ENCODE measurements at places on chromosomes 12 and 14. TPM values are rescaled to one million over a fixed set of nuclear protein-coding genes. Genes with fewer than 3 reads are reported as not detected.

The NOVA1 gene
- total RNA-seq = 119 TPM

GRCh38 chr14:53027041-53027440, 76.2 kb upstream of the FERMT2 start:
- DNase-seq = no peak

DNA sequence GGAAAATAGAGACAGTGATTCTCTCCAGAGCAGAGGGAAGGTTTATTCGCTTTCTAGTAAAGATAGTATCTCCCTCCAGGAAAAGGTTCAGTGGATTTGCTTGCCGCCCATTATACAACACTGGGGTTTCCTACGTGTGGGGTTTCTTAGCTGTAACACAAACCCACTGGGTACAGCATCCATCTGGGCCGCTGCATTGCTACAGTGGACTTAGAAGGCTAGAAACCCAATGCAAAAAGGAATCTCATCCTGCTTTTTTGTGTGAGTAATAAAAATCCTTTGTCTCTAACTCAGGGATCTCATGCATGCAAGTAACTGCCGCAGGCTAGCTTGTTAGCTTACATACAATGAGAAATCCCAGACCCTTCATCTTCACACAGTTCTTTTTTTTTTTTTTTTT, 67.1 kb upstream of the BCL2L14 start:
- no peak for DNase-seq

- DNase-seq = no peak
Measured at GRCh38 chr12:89493670-89494302, 30.8 kb downstream of the GALNT4 start.

DNA sequence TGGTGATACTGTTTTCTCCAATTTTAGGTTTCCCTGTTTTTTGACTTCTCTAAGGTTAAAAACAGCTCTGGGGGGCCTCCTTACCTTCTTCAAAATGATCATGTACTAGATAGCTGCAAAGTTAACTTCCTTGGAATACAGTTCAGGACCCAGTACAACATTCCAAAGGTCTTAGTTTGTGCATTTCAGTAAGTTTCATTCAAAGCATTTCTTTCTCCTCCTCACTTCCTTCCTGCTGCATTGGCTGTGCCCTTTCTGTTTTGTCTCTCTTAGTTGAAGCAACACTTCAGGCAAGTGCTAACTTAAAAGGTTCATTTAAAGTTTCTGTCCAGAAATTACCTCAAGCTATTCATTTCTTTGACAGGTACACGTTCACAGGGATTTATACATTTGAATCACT, 95.7 kb downstream of the SCN8A start:
- DNase-seq = no peak

All from glutamatergic neuron (in vitro differentiated cells).